ENCODE measurements at places on chromosomes 4 and X.
A peak's percentile ranks its signal among the peaks of the same experiment; 100 is the strongest.

- no peak for DNase-seq
These were observed 773 bp downstream of the SNCA start for GRCh38 chr4:89836031-89836745.

GRCh38 chr4:127162741-127163140 is 470.0 kb upstream of the INTU start:
- DNase-seq: peak; percentile 61

GRCh38 chr4:99536271-99536670 is 25.4 kb downstream of the C4orf17 start:
- no peak for DNase-seq

GRCh38 chrX:37594755-37595382 is 23.4 kb downstream of the LANCL3 start:
- DNase-seq: no peak

GRCh38 chr4:40177591-40177990 is 19.2 kb upstream of the RHOH start:
- no peak for DNase-seq
